Left ventricle myocardium inferior (tissue), 1 donor: ENCODE measurements at places on chromosomes 7 and 10. TPM values are rescaled to one million over a fixed set of nuclear protein-coding genes. Genes with fewer than 3 reads are reported as not detected.

GRCh38 chr7:139114018-139114417 lies 4.5 kb upstream of the ZC3HAV1 start:
- no peak for DNase-seq

MUC12 gene
- total RNA-seq = 0.30 TPM

- no peak for DNase-seq
Observed at GRCh38 chr7:142196066-142196840, 61.6 kb downstream of the PRSS58 start.

DNA sequence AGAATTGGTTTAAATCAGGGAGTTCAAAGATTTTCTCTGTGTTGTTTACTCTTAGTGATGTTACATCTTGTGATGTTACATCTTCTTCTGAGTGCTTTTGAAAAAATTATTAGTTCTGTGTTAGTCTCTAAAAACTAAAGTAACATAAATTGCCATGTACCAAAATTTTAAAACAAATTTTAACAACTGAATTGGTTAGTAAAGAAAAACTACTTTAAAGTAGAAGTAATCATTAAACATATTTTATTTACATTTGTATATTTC lies 5.2 kb upstream of the IGF2BP3 start:
- no peak for DNase-seq

- no peak for DNase-seq
Observed at GRCh38 chr7:151553356-151553755, 33.7 kb upstream of the RHEB start.

TBRG4 gene
- 79.3 TPM for total RNA-seq

DNA sequence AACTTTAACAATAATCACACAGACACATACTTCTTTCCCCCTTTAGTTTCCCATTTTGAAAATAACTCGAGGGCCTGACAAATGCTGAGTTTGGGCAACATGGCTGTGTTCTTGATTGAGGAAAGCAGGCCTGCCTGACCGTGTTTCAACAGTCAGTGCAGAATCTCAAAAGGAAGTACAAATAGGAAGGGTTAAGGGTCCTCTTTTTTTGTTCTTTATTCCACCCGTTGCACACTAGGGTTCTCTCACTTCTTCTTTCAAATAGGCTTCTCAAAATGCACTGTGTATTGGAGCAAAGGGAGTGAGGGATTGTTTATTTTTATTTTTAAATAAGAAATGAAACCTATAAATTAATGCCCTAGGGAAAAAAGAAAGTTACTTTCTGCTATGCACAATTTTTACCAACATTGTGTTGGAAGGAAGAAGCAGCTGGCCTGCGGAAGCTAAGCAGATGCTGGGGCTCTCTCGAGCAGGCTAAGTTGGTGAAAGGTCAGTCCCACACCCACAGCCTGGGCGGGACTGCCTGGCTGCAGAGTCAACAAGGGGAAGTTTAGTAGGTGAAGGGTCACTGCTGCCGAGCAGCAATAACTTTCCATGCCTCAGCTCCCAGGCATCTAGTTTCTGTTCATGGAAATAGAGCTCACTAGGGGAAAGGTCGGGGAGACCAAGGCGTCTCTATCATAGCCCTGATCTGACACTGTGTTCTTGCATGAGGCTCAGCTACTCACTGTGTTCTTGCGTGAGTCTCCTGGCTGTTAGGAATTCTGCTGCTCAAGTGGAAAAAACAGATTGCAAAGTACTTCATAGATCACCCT lies 12.2 kb upstream of the PDK4 start:
- peak; percentile 93 for DNase-seq

DNA sequence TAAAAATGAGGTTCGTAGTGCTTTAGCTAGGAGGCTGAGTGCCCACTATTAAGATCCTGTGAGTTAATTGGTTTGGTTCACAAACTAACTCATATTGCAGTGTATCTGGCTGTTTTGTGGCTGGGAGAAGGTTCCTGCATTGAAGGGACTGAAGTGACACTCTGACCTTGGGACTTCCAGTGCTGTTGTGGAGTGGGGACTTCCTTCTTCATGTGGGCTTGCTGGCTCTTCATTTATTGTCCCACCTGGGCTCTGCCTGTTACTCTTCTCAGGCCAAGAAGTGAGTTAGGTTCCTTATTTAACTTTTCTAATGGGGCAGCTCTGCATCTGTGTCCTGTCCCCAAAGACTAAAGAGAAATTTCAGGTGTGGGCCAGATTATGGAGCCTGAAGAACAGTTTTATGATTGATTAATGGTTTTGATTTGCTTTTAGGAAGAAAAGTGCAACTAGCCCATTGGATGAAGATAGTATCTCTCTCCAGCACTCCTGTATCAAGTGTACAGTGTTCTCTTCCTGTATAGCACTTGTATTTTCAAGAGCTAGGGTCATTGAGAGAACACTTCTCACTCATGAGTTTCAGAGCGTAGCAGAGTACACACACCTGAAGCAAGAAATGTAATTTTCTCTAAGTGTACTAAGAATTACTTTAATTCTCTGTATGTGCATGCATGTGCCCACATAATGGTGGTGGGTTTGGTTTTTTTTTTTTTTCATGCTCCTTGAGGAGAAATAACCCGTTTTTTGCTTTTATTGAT lies 54.8 kb downstream of the AUTS2 start:
- DNase-seq = no peak

DNA sequence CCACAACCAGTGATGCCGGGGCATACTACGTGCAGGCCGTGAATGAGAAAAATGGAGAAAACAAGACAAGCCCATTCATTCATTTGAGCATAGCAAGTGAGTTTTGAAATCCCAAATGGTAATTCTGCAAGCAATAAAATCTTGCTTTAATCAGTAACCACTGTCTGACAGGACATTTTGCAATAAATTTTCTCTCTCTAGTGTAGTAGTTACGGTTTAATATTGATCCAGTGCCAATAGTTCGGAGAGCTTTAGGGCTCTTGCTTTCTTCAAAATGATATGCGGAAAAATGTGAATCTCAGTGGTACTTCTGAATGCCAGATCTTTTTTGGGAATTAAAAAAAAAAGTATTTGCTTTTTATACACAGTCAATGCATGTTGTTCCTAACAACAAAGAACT lies 520.4 kb downstream of the SDK1 start:
- DNase-seq = no peak

TMEM196 gene
- not detected for total RNA-seq

DNA sequence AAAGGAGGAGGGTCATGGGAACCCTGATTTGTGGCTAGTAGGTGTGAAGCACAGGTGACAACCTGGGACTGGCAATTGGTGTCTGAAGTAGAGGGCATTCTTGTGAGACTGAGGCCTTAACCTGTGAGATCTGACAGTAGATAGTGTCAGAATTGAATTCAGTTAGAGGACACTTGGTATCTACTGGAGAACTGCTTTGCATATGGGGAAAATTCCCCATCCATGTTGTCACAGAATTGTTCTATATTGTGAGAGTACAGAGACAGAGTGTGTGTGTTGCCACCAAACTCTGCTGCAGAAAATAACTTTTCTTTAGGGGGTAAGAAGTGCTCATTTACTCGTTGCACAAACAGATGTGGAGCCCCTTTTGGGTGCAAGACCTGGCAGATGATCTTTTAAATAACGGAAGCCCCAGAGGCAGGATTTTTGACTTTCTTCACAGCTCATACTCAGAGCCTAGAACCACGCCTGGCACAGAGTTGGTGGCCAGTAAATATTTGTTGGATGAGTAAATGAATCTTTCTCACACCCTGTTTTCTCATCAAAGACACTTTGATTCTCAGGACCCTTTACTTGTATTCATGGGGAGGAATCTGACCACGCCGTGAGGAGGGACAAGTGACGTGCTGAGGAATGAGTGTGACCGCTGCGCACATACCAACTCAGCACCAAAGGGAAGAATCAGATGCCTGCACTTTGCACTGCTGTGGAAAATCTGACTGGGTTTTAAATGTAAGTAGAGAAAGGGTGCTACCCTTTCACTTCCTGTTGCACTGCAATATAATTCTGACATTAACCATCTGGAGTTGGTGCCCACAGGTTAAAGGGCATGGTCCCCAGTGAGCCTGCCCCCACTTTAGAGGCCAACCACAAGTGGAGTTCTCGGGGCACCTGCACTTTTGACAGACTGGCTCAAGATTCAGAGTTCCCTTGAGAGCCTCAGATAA lies 39.2 kb upstream of the SDHAF3 start:
- DNase-seq = no peak

GRCh38 chr10:14172336-14172950 lies 158.3 kb downstream of the FRMD4A start:
- no peak for DNase-seq

DNA sequence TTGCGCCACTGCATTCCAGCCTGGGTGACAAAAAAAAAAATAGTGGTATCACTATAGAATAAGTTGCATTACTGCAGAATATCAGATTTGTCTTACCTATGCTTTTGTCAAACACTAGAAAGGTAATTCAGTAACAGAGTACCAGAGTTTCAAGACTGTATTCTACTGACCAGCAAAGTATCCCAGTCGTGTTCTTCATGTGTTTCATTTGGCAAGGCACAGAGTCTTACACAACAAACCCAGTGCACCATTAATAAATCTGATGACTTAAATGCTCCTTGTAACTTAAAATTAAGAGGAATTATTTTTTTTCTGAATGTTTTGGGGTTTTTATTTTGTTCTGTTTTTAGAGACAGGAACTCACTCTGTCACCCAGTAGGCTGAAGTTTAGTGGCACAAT lies 34.4 kb upstream of the PBLD start:
- no peak for DNase-seq

FAM25C gene
- total RNA-seq = not detected

- no peak for DNase-seq
Observed at GRCh38 chr10:1881636-1882035, 144.3 kb upstream of the ADARB2 start.

DNA sequence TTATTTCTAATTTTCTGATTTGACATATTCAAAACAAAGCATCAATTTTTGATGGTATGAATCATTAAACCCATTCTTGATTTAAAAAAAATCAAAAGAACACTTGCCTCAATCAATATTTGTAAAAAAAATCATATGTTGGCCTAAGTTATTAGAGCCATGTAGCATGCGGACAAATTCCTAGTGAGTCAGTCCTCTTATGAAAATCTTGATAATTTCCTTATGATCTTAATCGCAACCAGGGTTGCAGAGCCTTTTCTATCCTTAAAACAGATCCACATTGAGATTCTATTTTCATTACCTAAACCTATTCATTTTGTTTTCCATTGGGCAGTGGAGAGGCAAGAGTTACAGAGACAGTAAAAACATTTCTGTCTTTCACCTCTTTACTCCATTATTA lies 203.2 kb downstream of the ARL4A start:
- DNase-seq = no peak

- no peak for DNase-seq
Observed at GRCh38 chr10:29185050-29185449, 103.8 kb upstream of the LYZL1 start.

DNA sequence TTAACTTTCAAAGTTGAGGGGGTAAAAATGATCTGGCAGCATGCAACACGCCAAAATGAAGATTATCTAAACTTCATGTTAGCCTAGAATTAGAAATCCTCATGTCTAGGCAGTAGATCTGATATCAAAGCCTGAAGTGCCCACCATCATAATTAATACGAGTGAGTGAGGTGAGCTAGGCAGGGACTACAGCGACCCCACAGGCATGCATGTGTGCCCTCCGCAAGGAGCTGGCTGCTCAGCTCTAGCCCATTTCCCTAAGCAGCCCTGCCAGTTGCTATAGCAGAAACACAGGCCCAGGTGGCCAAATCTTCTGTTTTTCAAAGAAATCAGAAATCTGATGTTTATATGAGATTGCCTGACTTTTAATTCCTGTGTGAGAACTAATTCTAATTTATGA lies 93.1 kb upstream of the IFRD1 start:
- DNase-seq = no peak

VWDE gene
- not detected for total RNA-seq

WDR86 gene
- total RNA-seq = 0.16 TPM

DNAJC12 gene
- 6.1 TPM for total RNA-seq

DNA sequence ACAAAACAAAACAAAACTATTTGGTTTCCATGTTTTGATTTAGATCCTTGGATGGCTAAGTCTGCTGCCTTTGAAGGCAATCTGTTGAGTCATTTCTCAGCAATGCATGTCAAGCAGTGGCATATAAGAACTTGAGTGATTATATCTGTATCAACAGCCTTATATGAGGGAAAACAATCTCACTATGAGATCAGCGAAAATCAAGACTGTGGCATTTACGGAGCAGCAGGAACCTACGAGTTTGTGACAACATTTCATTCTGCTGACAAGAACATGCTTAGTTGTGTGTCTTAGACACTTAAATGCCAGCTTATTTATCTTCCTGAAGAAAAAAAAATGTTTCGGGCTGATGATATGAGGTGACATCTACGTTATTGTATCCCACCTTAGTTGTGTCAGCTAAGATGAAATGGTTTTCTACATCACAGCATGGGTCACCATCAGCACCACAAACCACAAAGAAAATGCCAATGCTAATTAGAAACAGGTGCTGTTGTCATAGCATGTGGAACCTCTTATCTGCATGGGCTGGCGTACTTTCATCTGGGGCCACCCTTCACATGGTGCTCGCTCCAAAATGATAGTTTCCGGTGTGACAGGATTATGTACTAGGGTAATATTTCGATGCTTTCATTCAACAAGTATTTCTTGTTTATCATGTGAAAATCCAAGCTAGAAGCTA lies 1085.5 kb downstream of the SORCS1 start:
- DNase-seq = no peak

- no peak for DNase-seq
Observed at GRCh38 chr7:30256349-30256858, 28.0 kb upstream of the ZNRF2 start.

SLC16A12 gene
- 2.0 TPM for total RNA-seq

CAV2 gene
- 196 TPM for total RNA-seq

CCDC172 gene
- not detected for total RNA-seq

- no peak for DNase-seq
Observed at GRCh38 chr10:50576245-50576815, 47.4 kb downstream of the SGMS1 start.

DNA sequence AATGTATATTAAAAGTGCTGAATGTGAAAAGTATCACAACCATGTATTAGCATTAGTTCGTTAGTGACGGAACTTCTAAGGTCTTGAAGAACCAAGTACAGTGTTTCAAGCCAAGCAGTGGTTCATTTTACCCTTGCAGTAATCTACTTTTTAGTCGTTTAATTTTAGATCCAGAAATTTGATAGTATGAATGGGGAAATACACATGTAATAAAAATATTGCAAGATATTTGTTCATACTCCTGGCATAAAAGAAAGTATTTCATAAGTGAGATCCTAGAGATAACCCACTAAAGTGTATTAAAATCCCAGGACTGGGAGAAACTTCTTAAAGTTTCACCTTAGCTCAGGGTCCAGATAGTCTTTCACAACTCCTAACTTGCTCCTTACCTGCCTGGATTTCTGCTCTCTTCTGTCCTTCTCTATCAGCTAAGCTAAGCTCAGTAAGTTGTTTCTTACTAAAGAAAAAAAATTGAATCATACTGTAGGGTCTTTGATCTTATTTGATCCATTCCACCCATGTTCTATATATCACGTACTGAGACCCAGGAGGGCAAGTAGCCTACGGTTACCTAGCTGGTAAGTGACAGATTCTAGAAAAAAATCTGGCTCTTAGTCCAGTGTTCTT lies 1.5 kb downstream of the BCAP29 start:
- DNase-seq = no peak
